Right hindlimb (tissue), 1 donor: ENCODE measurements at places on chromosomes 4 and X.

DNA sequence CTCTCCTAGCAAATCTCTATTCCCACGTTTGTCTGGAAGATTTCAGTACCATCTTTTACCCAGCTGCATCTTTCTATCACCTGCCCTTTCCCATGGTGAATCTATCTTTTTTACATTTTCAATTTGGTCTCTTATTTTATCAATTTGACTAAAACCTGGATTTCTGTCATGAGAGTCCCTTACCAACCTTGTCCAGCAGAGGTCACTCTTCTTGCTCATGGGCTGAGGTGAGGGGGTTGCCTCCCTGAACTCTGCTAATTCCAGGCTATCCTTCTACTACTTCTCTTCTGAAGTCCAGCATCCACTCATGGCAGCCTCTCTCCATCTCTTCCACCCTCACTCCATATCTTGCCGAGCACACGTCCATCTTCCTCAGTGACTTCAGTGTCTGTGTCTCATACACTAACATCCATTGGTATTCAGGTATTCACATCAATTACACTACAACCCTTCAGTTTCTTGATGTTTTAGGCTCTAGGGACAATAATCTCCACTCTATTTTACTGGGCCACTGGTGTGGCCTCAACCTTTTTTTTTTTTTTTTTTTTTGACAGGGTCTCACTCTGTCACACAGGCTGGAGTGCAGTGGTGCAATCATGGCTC, 17.8 kb upstream of the ZNF827 start:
- DNase-seq: no peak

DNA sequence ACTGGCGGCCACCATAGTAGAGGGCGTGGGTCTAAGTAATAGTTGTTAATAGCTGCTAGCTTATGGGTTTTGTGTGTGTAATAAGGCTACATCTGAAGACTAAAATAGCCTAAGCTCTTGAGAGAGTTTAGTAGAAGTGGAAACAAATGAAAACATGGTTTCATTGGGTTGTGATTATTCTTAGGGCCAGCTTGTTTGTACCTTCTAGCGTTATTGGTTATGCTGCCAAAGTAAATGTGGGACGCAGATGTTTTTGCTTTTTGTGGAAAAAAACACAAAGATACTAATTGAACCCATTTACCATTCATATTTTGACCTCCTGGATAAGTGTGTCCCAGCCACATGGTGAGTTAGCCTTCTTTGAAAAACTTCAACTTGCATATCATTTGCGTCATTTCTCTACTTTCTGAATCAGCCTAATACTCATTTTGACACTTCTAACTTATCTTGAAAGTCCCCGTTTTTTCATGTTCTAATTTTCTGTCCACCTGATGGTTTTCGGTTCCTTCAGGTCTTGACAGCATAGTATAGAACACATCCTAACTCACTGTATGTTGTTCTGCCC, 305.3 kb downstream of the FRMPD4 start:
- no peak for DNase-seq

DNA sequence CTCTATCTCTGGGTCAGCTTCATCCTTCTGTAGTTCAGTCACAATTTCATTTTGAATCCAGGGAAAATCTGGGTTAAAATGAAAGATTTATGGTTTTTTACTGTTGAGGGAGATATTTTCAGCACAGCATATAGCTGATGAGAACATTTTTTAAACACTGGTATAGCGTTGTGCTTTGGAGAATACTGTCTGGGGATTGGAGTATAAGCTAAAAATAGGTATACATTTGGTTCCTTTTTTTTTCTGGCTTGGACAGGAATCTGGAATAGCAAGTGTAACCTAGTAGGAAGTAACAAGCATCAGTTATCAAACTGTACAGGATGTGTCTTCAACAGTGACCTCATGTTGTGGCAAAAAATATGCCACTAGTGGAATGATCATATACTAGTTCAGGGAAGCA, 149.1 kb downstream of the GRXCR1 start:
- no peak for DNase-seq

DNA sequence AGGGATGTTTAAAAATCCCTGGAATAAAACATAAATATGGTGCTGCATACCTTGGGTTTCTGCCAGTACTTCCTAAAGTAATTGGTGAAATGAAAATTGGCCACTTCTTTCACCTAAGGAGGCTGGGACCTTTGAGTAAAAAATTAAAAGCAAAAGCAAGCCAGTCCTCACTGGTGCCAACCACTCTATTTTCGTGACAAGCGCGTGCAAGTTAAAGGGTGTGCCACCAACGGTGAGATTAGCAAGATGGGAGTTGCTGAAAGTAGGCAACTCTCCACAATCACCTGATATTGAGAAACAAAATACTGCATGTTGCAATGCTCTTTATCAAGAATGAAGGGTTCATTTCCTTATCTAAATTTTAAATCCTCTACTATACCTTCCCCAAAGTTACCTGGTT, 19.7 kb upstream of the RTL9 start:
- no peak for DNase-seq

DNA sequence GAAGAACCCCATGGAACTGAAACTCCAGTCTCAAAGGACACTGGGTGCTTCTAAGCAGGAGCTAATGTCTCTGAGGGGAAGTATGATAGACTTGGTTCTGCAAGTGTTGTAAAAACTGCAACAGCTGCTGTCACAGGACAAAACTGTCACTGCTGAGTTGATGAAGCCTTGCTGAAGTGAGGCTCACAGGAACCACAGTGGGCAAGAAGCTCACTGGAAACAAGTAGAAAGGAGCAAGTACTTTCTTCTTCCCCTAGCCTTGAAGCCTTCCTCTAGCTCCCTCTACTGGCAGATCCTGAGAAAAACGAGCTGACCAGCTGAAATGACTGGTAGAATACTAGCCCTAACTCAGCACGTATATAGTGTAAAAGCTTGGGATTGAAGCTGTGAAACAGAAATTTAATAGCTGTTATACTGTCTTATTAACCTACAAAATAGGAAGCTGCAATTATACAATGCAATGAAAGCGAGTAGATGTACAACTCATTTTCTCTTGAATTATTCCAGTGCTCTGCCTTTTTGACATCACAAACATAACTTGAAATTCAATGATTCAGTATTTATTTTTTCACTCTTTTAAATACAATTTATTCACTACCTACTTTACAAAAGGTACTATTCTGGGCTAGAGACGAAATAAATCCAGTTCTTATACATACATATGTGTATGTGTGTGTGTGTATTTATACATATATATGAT, 91.4 kb downstream of the GABRB1 start:
- DNase-seq: peak; percentile 57

- no peak for DNase-seq
Measured at GRCh38 chrX:46386511-46386910, 158.7 kb downstream of the ZNF674 start.

- no peak for DNase-seq
Measured at GRCh38 chrX:56788229-56788628, 59.2 kb downstream of the NBDY start.

DNA sequence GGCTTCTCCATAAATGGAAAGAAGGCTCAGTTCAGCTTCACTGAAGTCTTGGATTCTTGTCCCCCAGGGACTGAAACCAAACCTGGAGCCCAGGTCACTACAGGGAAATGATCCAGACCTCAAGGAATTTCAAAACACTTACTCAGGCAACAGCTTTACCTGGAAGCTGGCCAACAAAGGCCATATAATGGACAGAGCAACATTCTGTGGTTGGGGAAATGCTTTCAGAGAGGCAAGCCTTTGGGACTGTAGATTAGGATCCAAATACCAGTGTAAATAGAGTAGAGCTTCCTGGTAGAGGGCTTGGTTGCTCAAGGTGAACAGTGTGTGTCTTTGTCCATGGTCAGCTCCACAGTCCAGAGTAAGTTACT, 57.0 kb upstream of the PROM1 start:
- DNase-seq: no peak

- DNase-seq: no peak
Measured at GRCh38 chr4:41561244-41561643, 23.3 kb downstream of the LIMCH1 start.

GRCh38 chr4:3531318-3531878, 824 bp downstream of the LRPAP1 start:
- peak; percentile 17 for DNase-seq

GRCh38 chr4:182812916-182813315, 104.3 kb downstream of the DCTD start:
- no peak for DNase-seq

DNA sequence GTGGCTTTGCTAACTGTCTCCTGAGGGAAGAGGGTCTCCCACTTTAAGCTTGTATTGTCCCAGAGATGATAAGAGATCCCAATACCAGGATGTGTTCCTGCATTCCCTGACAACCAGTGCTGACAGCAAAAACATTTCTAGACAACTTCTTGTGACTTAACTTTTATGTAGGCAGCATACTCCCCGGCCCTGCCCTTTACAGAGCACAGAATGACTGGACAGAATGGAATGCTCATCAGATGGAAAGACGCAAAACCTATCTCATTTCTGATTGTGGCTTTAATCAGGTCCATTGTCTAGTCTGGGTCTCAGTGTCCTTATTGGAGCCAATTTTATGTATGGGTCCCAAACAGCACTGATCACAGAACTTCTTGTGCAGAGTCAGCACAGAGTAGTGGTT, 18.2 kb upstream of the PLAC1 start:
- no peak for DNase-seq

DNA sequence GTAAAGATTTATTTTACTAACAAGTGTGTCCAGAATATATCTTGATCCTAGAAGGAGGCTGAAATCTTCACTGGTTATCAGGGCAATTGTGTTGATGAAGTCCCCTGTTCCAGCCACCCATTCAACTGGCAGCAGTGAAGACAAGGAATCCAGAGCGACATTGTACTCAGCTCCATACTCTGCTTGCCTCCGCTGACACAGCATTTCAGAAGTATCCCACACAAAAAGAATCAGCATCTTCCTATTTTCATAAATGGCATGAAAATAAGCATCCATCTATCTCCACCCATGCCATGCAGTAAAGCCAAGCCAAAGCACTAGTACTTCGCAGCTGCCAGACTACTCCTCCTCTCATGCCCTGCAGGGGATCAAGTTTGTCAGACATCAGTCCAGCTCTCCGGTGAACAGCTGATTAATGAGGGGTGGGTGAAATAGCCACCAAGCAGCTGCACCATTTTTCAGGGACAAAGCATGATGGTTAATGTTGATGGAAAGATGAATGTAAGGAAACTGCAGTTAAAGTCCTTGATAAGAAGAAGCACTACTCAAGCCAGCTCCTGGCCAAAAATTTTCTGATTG, 54.0 kb downstream of the COL25A1 start:
- peak; percentile 20 for DNase-seq

DNA sequence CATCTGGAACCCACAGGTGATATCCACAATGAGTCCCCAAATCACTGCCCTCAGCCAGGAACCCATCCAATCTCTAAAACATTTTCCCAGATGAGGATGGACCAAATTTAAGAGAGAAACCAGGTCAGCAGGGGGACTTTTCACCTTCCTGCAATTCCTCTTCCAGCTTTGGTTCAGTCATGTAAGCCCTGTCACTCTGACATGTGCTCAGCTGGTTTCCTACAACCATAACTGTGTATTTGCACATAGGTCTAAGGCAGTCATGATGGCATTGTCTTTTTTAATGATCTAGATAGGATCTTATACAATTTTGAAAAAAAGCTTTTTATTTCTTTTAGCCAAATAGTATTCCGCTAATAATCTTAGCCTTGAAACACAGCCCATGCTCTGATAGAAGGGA, 6.5 kb downstream of the CXXC4 start:
- no peak for DNase-seq

GRCh38 chr4:1786544-1787362, 6.3 kb upstream of the FGFR3 start:
- DNase-seq: no peak

GRCh38 chrX:129665916-129666644, 11.3 kb upstream of the APLN start:
- DNase-seq: no peak
